Stimulated activated CD4-positive, alpha-beta T cell treated with anti-CD3 and anti-CD28 coated beads, Interleukin-4, amount 100 ng/mL, for 48 hours (primary cell): ENCODE measurements at places on chromosomes 1 and 21.
A peak's percentile ranks its signal among the peaks of the same experiment; 100 is the strongest.

- DNase-seq: no peak
These were observed 26.3 kb downstream of the CLEC20A start for GRCh38 chr1:178470411-178470960.

DNA sequence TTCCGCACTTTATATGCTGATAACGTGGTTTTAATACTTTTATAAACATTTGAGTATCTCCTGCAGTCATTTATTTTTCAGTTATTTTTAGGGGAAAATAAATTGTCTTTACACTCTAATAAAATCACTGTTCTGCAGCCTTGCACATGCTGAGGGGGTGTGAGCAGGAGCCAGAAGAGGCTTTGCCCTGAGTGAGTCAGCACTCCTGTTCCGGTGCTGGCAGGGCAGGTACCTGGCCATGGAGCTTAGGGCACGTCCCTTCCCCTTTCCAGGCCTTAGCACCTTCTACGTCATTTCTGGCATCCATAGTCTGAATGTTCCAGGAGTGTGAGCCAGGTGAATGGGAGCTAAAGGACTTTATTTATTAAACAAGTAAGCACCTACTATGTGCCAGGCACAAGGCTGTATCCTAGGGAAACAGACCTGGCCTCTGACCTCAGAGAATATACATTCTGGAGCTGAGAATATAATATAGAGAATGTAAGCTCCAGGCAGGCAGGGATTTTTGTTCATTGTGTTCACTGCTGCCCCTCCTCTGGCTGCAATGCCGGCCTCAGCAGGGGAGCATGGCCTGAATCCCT lies 402.9 kb downstream of the PTPRU start:
- DNase-seq: no peak

- DNase-seq: no peak
These were observed 98.8 kb downstream of the NOS1AP start for GRCh38 chr1:162168261-162168660.

- DNase-seq: no peak
These were observed 12.7 kb downstream of the CD34 start for GRCh38 chr1:207898260-207898659.

DNA sequence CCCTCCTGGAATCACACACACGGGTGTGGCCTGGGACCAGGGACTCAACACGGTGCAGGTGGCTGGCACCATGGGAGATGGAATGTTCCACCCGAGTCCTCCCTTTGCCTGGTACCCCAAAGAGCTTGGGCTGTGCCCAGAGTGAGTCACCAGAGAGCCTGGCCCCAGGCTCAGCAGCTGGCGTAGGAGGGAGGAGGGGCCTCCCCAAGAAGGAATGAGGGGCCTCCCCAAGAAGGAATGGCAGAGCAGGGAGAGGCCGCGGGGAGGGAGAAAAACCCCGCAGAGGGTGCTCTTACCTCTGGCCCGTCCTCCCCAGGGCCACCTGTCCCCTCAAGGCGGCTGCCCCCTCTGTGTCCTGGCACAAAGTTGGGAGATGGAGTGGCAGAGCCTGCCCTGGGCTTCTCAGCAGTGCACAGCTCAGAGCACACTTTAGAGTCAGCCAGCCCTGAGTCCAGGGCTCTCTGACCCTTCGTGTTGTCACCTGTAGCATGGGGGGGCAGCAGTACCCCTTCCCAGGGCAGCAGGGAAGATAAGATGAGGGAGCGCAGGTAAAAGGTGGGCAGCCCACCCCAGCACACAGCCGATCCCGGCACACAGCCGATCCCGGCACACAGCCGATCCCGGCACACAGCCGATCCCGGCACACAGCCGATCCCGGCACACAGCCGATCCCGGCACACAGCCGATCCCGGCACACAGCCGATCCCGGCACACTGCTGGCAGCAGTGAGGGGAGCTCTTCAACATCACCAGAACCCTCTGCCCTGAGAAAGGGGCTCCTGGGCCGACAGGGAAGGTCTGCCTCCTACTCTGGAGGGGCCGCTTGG lies 20.2 kb upstream of the KCNAB2 start:
- no peak for DNase-seq

GRCh38 chr21:27673581-27673980 lies 706.7 kb upstream of the ADAMTS5 start:
- no peak for DNase-seq

GRCh38 chr1:88979054-88979748 lies 13.2 kb downstream of the KYAT3 start:
- no peak for DNase-seq

GRCh38 chr1:32223683-32224082 lies 1.5 kb downstream of the EIF3I start:
- DNase-seq: no peak

GRCh38 chr1:15277447-15277838 lies 30.4 kb downstream of the FHAD1 start:
- no peak for DNase-seq

DNA sequence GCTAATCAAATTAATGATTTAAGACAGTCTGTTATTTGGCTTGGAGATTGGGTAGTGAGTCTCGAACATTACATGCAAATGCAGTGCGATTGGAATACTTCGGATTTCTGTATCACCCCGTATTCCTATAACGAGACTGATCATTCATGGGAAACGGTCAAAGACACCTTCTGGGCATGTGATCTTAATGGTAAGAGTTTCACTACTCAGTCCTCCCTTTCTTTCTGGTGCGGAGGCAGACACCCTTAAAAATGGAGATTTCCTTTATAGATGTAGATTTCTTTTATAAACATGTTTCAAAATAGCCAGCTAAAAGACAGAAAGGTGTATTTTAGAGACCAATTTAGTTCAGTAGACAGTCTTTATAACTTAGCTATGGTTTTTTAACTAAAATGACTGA lies 74.4 kb downstream of the HS2ST1 start:
- DNase-seq: no peak

DNA sequence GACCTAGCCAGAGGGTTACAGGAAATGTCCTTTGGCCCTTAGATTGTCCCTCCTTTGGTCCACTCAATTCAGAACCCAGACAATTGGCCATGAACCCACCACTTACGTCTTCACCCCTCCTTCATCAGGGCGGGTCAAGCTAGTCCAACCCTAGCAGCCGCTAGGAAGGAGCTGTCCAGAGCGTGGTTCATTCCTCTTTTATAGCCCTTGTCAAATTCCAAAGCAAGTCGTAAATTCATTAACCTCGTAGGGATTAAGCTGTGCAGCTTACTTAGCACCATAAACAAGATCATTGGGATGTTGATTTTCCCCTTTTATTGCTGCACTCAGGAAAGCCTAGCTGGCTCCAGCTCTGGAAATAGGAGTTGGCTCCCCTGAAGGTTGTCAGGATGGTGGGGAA lies 90.1 kb downstream of the TMEM53 start:
- DNase-seq: no peak

- DNase-seq: no peak
These were observed 2.0 kb downstream of the LRRC41 start for GRCh38 chr1:46301406-46301807.

GRCh38 chr1:185498207-185498606 lies 181.2 kb upstream of the IVNS1ABP start:
- no peak for DNase-seq

DNA sequence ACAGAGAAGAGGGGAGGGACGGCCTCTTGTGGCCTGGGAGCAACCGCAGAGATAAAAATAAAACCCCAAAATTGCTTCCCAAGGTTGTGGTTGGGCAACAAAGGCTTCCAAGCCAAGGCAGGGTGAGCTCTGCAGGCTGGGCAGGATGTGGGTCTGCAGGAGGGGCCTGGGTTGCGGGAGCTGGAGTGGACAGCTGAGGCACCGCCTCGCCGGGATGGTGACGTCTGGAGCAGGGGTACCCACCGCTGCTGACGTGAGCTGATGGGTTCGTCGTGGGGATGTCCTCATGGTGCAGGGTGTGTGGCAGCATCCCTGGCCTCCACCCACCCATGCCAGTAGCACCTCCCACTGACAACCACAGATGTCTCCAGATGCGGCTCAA lies 3.7 kb downstream of the AURKAIP1 start:
- no peak for DNase-seq

DNA sequence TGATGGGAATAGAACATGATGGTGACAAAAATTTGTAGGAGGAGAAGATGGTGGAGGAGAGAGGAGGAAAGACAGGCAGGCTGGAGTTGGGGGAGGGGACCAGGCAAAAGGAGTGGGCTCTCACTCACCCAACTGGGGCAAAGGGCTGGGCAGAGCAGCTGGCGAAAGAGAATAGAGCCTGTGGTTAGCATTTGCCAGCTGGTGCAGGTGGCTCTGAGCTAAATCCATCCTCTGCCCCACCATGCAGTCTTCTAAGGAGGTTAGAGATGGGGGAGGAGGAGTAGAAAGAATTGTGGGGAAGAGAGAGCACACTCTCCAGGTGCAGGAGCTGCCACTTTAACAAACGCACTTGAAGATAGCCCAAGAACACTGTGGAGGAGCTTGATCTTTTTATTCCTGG lies 27.6 kb upstream of the SLAMF1 start:
- DNase-seq: no peak

GRCh38 chr1:31689854-31690253 lies 14.0 kb downstream of the COL16A1 start:
- DNase-seq: no peak

DNA sequence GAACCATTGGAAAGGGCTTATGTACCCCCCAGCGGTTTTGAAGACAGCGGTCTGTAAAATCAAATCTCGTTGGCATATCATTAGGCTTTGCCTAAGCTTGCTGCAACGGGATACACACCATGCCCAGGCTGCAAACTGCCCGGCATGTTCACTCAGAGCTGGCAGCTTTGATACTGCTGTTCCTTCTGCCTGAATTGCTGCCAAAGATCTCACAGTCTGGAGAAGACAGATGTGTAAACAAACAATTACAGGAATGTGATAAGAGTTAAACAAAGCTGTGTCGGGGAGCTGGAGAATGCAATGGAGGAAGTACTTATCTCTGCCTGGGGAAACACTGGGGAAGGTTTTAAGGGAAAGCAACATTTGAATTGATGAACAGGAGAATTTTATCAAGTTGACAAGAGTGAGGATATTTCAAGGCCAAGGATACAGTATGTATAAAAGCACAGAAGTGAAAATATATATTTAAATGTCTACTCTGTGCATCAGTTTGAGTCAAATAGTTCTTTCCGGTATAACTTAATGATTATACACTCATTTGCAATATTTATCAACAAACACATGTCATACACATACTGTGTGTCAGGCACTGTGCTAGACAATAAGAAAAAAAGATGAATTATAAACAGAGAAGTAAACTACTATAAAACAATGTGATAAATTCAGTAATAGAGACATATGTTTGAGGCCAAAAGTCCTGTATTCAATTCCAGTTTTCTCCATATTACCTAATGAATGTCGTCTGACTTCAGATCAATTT lies 29.9 kb downstream of the CHML start:
- no peak for DNase-seq

GRCh38 chr1:36083635-36084496 lies at the start of gene TEKT2:
Gene TEKT2, plus strand, starts transcription at chr1:36084094. Its CDS starts 828 bp downstream, at chr1:36084922.
- no peak for DNase-seq

DNA sequence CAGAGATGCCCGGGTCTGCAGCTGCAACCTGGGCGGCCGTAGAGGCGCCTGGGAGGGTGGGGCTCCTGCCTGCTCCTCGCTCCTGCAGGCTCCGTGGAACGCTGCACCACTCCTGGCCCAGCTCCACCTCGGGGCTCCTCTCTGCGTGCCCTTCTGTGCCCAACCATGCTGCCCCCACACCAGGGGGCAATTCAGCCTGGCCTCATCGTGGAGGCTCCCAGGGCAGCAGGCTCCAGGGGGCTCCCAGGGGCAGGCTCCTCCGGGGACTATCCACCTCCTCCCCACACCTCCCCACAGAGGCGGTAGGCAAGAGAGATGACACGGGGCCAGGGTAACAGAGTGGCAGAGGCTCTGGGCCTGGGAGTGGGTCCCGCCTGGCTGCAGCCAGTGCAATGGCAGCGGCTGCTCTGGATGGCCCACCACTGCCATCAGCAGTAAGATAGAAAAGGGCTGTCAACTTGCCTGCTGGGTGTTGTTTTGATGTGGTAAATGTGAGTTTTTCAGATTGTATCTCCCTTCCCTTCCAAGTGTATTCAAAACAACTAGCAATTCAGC lies 22.4 kb upstream of the LRRC8C start:
- DNase-seq: no peak

- no peak for DNase-seq
These were observed 52.0 kb upstream of the SMYD2 start for GRCh38 chr1:214228976-214229375.

GRCh38 chr1:238346340-238346739 lies 455.6 kb upstream of the ZP4 start:
- no peak for DNase-seq

GRCh38 chr1:85459290-85459689 lies 5.7 kb downstream of the DDAH1 start:
- no peak for DNase-seq

- DNase-seq: no peak
These were observed 227.2 kb downstream of the PTGER3 start for GRCh38 chr1:70820396-70820795.

- DNase-seq: no peak
These were observed 40.8 kb upstream of the IGSF3 start for GRCh38 chr1:116708255-116708900.

DNA sequence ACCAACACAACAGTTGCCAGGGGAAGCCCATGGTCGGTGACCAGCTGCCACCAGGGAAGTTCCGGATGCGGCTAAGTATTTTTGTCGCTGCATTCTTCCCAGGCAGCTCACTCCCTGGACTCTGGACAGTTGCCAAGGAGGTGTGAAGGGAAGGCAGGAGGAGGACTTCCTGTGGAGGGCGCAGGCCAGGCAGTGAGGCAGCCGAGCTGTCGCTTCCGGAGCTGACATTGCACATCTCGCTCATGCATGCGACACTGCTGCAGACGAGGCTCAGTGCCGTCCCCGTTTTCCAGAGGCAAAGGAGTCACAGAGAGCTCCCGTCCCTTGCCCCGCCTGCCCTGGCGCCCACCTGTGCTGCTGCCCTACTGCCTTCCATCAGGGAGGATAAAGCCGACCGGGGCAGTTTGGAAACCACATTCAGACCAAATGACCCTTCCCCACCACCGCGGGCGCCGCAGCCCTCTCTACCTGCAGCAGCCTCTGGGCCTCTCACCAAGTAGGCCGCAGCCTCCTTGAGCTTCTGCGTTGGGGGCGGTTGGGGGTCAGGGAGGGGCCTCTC lies 81.4 kb downstream of the NENF start:
- DNase-seq: peak; percentile 4

DNA sequence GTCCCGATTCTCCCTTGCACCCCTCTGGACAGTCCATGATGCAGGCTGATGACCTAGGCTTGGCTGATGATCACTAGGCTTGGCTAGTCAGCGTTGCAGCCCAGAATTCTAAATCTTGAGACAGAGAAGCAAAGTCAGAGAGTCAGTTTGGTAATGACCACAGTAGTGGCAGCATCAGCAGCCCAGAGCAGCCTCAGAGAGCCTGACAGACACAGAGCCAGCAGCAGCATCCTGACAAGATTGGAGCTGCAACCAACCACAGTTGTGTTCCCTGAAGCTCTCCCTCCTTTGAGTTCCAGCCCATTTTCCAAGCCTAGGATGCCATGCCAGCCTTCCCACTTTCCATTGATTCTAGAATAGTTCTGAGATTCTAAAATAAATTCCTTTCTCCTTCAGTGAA lies 16.8 kb upstream of the ITLN1 start:
- DNase-seq: no peak

DNA sequence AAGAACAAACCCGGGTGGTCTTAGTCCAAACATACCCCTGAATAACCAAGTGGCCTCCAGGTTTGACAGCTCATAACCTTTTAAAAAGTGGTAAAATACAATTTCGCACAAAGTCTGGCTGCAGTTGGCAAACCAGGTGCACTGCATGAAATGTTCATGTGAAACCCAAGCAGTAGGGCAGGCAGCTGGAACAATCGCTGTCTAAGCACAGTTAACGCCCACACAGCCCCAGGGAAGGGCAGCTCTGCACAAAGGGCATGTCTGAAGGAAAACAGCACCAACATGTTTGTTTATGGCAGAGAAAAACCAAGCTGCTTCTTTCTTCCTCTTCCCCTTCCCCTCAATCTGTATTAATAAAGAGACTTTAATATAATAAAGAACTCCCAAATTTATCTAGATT lies 49.5 kb downstream of the KIAA1614 start:
- no peak for DNase-seq
